ENCODE measurements at places on chromosomes 4 and X. TPM values are rescaled to one million over a fixed set of nuclear protein-coding genes. Genes with fewer than 3 reads are reported as not detected.

DNA sequence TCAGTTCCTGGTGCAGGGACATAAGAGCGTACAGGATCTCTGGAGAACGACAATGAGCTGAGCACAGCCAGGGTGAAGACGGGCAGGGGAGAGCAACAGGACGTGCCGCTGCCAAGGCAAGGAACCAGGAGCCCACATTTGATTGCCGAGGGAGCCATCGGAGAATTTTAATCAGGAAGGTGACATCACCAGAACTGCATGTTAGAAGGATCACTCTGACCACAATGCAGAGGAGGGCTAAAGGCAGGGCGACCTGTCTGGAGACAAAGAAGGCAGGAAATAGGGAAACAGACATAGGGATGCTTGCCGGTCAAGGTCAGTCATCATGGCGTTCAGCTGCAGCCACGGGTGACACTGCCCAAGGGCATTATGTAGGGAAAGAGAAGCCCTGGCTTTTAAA, 81.4 kb downstream of the RBM47 start:
- DNase-seq = no peak

DNA sequence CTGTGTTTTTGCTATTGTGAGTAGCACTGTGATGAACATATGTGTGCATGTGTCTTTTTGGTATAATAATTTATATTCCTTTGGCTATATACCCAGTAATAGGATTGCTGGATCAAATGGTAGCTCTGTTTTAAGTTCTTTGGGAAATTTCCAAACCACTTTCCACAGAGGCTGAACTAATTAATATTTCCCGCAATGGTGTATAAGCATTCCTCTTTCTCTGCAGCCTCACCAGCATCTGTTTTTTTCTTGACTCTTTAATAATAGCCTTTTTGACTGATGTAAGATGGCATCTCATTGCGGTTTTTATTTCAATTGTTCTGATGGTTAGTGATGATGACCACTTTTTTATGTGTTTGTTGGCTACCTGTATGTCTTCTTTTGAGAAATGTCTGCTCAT, 247.7 kb upstream of the NDST3 start:
- no peak for DNase-seq

Gene CT45A1
- not detected for total RNA-seq

GRCh38 chrX:93868289-93868965, 194.4 kb downstream of the FAM133A start:
- DNase-seq = no peak

DNA sequence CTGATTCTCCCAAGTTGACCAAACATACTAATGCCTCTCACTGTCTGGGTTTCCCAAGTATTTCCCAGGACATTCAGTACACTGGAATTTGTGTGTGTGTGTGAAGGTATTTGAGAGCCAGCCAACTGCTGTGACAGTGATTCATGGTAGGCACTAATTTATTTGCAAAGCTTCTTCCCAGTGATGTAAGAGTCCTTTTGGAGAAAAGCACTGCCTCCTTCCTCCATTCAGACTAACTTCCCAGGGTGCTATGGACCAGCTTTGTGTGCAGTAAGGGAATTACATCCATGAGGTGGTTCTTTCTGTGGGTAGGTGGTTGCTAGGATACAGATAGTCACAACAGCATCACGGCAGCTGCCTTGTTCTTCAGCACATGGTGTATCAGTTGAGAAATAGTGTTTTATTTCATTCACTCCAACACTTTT, 8.7 kb downstream of the EGF start:
- DNase-seq = no peak

DNA sequence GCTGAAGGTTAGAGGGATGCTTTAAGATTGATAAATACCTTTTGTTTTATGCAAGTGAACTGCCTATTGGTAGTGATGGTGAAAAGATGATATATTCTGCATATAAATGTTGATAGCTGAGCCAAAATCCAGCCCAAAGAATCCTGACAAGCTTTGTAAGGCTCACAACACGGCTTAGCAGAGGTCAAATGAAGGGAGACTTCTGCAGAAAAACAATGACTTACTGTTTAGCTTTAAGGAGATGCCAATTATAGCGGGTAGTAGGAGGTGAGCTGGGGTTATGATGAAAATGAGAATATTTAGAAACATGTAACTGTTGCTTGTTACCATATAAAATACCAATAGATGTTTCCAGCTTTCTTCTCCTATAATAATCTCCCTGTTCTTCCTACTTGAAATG, 97.1 kb downstream of the AFF1 start:
- no peak for DNase-seq

Measured in posterior vena cava (tissue), 2 donors.